ENCODE measurements at places on chromosomes 4 and X.

DNA sequence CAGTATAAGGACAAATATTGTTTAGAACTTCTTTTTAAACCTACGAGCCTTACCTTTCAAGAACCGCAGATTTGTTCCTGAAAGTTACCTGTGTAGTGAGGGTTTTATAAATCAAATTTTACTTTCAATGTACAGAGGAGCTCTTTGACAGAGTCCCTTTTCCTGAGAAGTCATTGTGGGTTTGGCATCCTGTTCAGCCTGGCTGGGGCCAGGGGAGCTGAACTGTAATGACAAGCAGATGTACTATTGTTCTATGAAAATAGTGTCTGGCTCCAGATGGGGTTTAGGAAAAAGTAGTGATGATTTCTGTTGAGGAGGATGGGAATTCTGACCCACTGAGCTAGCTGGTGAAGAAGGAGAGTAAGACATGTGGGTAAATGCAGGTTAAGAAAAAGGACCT lies 196.2 kb upstream of the PGRMC2 start:
- DNase-seq, result peak; percentile 59

DNA sequence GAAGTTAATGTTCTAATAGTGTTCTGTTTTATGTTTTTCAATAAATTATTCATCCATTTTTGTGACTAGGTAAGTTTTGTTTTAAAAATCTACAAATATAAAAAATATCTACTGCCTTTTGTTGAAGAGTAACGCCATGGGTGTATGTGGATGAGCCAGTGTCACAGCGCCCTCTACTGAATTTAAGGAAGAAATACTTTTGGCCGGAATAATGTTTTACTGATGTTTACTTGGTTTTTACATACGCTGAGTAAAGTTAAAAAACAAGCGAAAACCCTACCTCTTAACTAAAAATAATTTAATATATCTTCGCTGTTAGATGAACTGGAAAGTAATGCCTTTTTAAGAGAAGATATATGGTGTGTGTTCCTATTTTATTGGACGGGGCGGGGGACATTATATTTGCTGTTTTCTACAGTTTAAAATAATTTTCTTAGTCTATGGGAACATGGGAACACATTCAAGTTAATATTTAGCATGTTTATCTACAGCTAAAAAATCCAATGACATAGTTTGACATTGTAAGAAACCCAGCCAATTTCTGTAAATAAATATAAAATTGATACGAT lies 86.1 kb downstream of the CPE start:
- peak; percentile 71 for DNase-seq

GRCh38 chr4:143700046-143700415 lies 444 bp downstream of the FREM3 start:
- DNase-seq, result peak; percentile 4

GRCh38 chrX:42020225-42020624 lies 96.9 kb upstream of the CASK start:
- no peak for DNase-seq

- DNase-seq, result peak; percentile 9
These were observed 67.0 kb upstream of the ANXA3 start for GRCh38 chr4:78484574-78484973.

DNA sequence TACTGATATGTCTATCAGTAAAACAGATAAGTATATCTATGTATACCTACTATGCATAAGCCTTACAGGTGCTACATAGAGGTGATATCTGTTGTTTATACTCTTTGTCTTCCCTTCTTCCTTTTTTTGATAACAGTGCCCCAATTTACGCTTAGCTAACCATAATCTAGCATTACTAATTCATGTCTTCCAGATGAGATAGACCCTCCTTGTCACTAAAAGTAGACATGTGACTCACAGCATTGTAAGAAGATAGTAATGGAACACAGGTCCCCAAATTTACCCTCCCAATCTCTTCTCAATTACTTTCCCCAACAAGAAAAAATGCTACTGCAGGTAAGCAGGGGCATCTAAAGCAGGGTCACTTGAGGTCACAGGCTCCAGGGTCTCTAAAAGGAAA lies 7.9 kb upstream of the NFKB1 start:
- DNase-seq, result no peak

- DNase-seq, result peak; percentile 81
These were observed 76.1 kb downstream of the HMGB2 start for GRCh38 chr4:173257732-173258717.

DNA sequence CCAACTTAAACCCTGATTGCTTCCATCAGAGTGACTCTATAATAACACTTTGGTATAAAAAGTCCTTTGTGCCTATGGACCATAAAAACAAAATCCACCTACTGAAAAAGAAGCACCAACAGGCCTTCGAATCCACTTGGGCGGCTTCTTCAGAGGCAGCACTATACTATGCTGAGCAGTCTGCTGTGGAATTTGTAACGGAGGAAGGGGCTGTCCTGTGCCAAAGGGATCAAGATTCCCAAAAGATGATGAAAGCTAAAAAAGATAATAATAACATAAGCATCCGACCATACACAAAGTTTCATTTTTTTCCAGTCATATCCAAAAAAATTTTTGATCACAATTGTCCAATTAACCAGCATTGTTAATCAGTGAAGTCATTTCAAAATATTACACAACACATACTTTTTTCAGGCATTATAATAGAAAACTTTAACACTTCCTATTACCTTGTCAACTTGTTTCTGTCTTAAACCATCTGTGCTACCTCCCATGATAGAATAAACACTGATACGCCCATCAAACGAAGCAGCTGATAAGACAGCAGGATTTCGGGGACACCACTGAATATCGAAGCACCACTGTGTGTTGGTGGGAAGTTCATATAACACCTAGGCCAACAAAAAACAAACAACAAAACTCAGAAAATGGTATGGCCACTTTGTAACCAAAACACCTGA lies 24.1 kb downstream of the SEC31A start:
- peak; percentile 34 for DNase-seq

DNA sequence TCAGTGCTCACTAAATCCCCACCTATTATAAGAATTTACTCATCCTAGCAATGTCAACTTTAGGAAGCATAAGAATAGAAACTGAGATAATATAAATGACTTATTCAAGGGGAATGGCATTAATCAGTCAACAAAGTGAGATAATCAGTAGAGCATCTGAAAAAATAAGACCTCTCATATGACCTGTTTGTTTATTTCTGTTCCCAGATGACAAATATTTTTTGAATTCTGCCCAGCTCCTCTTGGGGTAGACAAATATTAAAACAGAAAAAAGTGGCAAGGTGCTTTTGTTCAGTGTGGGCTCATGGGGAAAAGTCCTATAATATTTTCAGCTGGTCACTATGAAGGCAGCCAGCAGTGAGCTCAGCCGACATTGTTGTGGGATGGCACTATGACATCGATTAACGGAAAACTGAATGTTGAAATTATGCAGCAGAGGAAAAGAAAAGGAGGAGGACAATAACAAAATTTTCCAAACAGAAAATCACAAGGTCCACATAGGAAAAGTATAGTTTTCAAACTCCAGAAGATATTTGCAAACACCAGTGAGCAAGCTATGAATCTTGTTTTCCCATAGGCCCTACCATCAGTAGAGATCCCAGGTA lies 109.6 kb downstream of the ANXA3 start:
- no peak for DNase-seq

DNA sequence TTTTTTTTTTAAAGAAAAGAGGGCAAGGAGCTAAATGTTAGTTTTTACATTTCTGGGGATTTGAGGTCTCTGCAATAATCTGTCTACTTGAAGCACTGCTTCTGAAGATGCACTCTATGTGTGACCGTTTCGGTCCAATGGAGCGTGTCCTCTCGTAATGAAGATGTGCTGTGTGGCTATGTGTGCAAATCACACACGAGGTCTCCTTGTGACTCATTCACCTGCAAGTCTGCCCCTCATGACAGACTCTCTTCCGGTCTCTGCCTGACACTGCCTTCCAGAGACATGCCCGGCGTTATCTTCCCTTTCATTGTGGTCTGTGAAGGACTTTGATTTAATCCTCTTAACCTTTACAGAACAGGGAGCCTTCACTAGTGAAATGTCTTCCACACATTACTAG lies 84.3 kb downstream of the TRAM1L1 start:
- DNase-seq, result no peak

- no peak for DNase-seq
These were observed 105.6 kb downstream of the EFNB1 start for GRCh38 chrX:68934421-68934820.

DNA sequence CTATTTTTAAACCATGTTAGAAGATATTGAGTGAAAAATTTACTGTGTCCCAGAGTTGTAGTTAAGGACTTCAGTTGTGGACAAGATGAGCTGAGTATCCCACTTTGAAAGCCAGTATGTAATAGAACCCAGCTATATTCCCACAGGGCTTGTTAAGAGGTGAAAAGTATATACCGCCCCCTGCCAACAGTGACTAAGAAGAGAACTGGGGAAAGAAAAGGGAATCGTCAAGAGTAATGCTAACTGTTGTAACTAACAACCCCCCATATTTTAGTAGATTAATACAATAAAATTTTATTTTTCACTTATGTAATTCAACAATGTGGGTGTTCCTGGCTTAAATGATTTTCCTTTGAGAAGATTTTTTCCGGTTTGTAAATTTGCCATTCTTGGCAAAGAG lies 250.4 kb upstream of the GIMD1 start:
- no peak for DNase-seq

GRCh38 chr4:51868449-51868847 lies 25.5 kb downstream of the DCUN1D4 start:
- DNase-seq, result peak; percentile 12

DNA sequence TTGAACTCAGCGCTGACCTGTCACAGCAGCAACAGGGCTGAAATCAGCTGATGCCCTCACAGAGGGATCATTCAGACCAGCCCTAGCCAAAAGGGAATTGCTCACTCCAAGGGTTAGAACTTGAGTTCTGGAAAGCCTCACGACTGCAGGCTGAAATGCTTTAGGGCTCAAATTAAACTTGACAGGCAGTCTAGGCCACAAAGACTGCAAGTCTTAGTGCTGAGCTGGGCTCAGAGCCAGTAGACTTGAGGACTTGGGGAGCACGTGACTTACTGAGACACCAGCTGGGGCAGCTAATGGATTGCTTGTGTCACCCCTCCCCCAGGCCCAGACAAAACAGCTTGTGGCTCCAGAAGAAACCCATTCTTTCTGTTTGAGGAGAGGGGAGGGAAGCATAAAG lies 119.0 kb upstream of the SLC6A14 start:
- peak; percentile 18 for DNase-seq

DNA sequence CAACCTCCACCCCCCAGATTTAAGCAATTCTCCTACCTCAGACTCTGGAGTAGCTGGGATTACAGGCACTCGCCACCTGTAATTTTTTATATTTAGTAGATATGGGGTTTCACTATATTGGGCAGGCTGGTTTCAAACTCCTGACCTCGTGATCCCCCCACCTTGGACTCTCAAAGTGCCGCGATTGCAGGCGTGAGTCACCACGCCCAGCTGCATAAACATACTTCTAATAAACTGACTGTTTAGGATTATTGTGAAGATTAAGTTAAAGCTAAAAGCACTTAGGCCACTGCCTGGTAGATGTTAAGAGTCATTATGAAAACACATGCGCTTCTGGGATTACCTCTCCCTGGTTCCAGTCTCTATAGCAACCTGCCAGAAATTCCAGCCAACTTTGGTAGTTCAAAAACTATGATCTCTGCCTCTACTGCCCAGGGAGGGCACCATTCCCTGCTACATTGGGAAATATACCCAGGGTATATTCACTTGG lies 30.2 kb upstream of the GRIA3 start:
- DNase-seq, result no peak

DNA sequence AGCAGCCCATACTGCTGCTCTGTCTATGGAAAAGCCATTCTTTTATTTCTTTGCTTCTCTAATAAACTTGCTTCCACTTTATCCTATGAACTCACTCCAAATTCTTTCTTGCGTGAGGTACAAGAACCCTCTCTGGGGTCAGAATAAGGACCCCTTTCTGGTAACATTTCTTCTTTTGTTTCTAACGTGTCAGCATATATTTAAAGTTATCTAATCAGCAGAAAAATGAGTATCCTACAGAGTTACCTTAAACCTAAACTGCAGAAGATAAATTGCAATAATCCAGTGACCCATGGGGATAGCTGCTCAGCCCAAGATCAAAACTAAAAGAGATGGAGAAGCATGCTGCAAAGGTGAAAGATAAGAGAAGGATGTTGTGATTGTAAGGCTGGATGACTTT lies 4.0 kb downstream of the ADH5 start:
- DNase-seq, result no peak

- no peak for DNase-seq
These were observed 916.0 kb downstream of the FSTL5 start for GRCh38 chr4:161247831-161248230.

DNA sequence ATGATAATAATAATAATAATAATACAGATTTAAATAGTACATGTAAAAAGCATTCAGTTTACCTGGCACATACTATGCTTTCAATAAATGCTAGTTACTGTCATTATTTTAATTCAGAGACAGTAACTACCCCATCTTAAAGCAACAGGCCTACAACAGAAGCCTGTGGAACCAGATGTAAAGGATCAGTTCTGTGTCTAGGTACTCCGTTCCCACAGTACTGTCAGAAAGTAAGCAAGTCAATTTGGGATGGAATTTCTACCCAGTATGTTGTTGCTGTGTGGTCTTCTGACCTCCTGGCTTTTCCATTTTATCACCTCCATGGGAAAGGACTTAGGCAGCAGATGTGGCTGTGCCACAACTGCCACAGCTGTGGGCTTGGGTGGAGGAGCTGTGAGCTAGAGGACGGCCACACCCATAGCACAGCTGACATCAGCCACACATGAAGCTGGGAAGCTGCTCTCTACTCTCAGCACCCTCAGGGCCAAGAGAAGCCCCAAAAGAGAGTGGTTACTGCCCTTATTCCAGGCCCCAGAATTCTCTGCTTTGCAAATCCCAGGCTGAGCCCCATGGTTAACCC lies 102.8 kb downstream of the CBR4 start:
- no peak for DNase-seq

- DNase-seq, result peak; percentile 69
These were observed 324.4 kb downstream of the CAMK2D start for GRCh38 chr4:113437129-113437528.

DNA sequence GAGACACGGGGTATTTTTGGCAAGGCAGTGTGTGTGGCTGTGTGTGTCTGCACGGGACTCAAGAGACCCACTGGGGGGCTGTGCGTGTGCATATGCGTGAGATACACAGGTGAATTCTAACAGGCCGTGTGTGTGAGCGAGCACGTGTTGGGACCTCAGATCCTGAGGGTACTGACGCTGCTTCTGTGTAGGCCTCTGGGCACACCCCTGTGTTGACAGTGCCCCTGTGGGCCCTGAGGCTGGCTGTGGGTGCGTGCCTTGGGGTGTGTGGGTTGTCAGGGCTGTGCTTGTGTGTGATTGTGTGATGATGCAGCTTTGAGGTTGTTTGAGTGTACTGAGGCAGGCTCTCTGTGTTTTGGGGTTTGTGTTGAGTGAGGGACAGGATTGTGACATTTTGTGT lies 13.9 kb downstream of the FOXP3 start:
- DNase-seq, result no peak

GRCh38 chr4:6992728-6993677 lies 50.2 kb upstream of the TADA2B start:
- no peak for DNase-seq

- peak; percentile 92 for DNase-seq
These were observed 6.7 kb downstream of the BBS12 start for GRCh38 chr4:122739174-122739573.

DNA sequence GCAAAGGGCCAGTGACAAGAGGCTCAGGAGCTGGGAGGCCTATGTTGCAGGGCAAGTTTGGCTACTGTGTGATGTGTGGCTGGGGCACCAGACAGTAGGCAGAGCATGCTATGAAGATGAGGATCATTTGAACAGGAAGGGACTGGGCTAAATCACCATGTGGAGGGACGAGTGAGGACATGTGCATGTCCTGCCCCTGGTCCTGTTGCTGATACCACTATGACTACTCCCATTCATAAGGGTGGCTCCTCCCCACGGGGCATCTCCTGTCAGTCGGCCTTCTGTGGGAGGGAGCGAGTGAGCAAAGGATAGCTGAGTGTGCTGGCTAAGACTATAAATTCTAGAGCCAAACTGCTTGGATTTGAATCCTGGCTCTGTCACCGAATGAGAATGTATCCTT lies 139.2 kb downstream of the TMEM164 start:
- DNase-seq, result peak; percentile 26

Measured in cardiac fibroblast (primary cell).